ENCODE measurements at places on chromosomes 7 and 10.

DNA sequence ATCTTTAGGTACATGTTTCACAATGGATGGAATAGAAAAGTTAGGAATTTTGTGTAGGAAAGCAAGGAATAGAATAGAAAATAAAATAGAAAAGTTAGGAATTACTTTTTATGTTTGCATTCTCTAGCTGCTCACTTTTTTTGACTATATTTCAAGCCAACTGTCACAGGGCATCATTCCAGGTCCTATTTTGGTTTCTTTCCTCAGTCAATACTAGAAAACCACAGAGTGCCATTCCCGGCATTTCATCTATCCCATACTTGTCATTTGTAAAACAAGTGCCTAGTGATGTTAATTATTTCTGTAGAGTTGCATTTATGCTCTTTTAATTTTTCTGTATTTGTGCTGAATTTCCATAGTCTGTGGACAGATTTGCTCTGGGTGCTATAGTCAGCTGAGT, 66.2 kb downstream of the SDK1 start:
- no peak for DNase-seq

GRCh38 chr10:60192946-60193345, 196.7 kb downstream of the ANK3 start:
- no peak for DNase-seq

DNA sequence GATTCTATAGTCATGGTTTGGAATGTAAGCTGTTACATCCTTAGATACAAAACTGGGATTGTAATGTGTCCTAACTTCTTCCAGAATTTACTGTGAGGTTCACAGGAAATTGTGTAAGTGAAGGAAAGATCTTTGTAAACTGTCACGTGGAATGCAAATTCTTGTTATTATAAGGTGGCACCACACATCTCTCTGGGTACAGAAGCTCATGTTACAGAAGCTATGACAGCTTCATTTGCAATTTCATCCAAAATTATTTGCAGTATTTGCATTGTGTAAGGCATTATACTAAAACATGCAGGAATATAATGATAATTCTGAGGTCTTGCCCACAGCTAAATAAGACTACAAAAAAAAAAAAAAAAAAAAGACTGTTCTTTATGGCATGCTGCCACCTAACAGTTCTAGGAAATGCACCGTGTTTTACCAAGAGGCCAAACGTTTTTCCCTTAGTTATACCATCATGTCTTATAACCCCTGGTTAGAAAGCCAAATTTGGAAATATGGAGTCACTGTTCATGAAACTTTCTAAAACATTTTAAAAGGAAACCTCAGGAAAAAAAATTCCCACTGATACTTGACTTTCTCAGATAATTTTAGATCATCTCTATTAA, 17.6 kb downstream of the MINDY3 start:
- DNase-seq: no peak

GRCh38 chr7:37196676-37197075, 252.0 kb downstream of the ELMO1 start:
- DNase-seq: no peak

DNA sequence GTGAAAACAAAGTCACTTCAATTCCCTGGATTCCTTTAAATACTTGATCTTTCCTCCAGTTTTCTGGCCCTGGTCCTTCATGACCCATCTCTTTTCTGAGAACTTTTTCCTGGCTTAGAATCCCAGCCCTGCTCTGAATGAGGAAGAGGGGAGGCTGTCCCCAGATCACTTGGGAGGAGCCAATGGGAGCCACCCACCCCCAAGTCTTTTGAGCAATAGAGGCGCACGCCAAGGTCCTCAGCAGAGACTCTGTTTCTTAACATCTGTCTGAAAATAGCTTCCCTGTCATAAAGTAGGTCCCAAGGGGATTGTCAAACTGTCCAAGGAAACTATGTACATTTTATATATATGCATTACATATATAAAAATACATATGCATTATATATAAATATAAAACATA, 126.8 kb downstream of the ADRA2A start:
- DNase-seq: no peak

Data from LNCaP clone FGC (cell line).